Dermis blood vessel endothelial cell (primary cell): ENCODE measurements at places on chromosomes 6 and 20. TPM values are rescaled to one million over a fixed set of nuclear protein-coding genes. Genes with fewer than 3 reads are reported as not detected.

The CALHM5 gene
- total RNA-seq, result 2.5 and 3.4 TPM in 2 replicates

The LTB gene
- total RNA-seq, result 3.4 and 30.5 TPM in 2 replicates

The NKX2-4 gene
- total RNA-seq, result not detected in 2 replicates

The RNF39 gene
- total RNA-seq, result 0.05 TPM in 1 of 2 replicates, not detected in the other

The PNLDC1 gene
- 0.51 TPM in 1 of 2 replicates, not detected in the other for total RNA-seq

The MBOAT1 gene
- 15.3 and 22.0 TPM in 2 replicates for total RNA-seq

The GCLC gene
- 30.1 and 33.4 TPM in 2 replicates for total RNA-seq

The RBL1 gene
- total RNA-seq, result 12.8 and 17.7 TPM in 2 replicates

The MEA1 gene
- 33.6 and 52.9 TPM in 2 replicates for total RNA-seq

DNA sequence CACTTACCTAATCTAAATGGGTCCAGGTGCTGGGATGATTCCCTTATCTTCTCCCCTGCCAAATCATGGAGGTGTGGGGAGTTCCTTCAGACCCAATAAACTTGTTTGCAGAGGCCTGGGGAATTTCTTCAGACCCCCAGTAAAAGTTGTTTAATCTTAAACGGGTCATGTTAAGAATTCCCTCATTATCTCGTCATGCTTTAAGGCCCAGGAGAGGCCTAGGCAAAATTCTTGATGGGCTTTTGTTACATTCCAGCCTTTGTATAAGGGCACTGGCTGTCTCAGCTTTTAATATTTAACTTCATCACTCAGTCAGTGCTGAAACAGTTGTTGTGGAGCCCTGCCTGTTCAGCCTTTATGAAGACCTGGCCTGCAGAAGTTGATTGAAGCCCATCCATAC, 11.0 kb upstream of the SLC35B3 start:
- DNase-seq, result no peak

GRCh38 chr6:35626401-35626800, 62.3 kb downstream of the FKBP5 start:
- DNase-seq, result no peak

GRCh38 chr6:125587666-125588632, 161.5 kb upstream of the HEY2 start:
- DNase-seq, result peak; percentile 88

GRCh38 chr6:107853230-107853629, 29.1 kb upstream of the SCML4 start:
- DNase-seq, result no peak

DNA sequence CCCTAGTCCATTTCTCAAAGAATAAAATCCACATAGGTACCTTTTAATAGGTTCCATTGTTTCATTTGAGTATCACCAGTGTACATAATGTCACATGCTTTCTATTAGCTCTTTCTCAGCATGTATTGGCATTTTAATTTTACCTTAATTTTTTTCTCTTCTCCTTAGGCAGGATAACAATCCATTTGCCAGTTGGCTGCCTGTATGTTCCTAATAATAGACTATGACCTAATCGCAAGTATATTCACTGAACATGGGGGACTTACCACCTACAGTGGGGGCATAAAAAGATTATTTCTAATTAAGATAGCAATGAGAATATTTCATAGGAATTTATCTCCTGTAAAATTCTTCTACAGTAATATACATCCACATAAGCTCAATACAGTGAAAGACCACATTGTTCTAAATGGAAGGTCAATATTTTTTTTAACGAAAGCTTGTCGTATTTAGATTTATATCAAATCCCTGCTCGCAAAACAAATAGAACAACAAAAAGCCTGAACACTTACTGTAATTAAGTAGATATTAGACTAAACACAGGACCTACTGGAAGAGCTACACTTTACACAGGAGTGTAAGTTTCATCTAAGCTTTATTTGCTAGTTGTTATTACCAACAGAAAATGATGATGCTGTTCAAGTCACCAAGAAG, 76.4 kb downstream of the OGFRL1 start:
- DNase-seq, result no peak

DNA sequence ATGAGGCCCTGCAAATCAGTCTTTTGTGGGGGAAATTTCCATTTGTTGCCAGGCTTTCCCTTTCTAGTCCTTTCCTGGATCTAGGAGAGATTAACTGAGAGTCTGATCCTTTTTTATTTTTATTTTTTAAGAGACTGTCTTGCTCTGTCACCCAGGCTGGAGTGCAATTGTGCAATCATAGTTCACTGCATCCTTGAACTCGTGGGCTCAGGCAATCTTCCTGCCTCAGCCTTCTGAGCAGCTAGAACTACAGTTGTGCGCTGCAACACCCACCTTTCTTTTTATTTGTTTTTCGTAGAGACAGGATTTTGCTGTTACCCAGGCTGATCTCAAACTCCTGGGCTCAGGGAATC, 22.9 kb downstream of the OR2B2 start:
- DNase-seq, result no peak

- DNase-seq, result peak; percentile 28
These were observed 39.2 kb downstream of the MMUT start for GRCh38 chr6:49423817-49424216.

GRCh38 chr6:117938311-117938995, 31.4 kb downstream of the SLC35F1 start:
- no peak for DNase-seq

DNA sequence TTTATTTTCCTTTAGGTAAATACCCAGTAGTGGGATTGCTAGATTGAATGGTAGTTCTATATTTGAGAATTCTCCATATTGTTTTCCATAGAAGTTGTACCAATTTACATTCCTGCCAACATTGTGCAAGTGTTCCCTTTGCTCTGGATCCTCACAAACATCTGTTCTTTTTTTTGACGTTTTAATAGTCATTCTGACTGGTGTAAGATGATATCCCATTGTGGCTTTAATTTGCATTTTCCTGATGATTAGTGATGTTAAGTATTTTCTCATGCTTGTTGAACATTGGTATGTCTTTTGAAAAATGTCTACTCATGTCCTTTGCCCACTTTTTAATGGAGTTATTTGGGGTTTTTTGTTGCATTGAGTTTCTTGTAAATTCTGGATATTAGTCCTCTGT, 85.6 kb downstream of the UBE3D start:
- no peak for DNase-seq

DNA sequence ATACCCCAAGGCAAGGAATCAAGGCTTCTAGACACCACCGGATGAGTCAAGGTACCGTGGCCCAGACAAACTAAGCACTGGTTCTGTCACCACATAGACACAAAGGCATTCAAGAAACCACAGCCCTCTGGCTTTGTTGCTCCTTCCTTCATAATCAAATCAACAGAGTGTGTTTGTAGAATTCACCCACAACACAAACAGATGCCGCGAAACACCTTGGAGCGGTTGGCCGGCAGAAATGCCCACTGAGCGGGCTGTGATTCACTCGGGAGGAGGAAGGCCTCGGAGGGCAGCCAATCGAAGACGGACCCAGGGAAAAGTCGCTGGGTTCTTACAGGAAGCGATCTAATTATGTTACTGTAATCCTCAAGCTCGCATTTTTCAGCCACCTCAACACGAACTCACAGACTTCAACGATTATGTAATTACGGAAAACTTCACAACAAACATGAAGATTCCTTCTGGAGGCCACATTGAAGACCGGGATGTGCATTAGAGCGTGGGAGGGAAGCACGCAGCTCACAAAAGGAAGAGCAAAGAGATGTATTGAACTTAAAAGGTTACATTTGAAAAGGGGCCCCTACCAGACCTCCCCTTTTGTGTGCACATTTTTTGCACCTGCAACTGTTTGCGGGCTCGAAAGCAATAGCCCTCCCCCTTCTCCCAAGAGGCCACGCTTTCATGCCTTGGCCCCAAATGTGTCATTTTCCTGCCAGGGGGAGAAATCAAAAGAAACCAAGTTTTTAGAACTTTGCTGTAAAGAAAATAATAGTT, 184.7 kb upstream of the PREP start:
- no peak for DNase-seq

DNA sequence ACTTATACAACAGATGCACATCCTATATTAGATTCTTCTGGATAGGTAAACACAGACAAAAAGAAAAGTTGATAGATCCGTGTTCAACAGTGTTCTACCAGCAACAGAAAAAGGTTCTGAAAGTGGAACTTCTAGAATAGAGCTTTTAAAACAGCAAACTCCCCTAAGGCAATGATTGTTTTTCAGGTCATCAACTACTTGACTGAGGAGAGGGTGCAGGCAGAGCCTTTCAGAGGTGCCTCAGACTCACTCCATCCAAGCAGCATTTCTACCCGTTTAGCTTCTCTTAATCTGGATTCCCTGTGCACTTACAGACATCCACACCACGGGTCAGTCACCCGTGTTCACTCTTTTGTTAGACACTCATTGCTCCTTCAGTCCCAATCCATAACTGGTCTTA, 28.9 kb downstream of the FYN start:
- no peak for DNase-seq

DNA sequence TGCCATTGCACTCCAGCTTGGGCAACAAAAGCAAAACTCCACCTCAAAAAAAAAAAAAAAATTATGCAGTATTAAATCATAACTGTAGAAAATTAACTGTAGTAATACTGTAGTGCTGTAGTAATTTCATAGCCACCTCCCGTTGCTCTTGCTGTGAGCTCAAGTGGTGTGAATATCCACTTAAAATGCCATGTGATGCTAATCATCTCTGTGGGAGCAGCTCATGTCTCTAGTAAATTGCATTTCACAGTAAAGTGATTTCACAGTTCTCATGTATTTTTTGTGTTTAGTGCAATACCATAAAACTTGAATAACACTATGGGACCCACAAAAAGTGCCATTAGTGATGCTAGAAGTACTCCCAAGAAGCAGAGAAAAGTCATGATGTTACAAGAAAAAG, 14.4 kb upstream of the FAM217A start:
- no peak for DNase-seq

DNA sequence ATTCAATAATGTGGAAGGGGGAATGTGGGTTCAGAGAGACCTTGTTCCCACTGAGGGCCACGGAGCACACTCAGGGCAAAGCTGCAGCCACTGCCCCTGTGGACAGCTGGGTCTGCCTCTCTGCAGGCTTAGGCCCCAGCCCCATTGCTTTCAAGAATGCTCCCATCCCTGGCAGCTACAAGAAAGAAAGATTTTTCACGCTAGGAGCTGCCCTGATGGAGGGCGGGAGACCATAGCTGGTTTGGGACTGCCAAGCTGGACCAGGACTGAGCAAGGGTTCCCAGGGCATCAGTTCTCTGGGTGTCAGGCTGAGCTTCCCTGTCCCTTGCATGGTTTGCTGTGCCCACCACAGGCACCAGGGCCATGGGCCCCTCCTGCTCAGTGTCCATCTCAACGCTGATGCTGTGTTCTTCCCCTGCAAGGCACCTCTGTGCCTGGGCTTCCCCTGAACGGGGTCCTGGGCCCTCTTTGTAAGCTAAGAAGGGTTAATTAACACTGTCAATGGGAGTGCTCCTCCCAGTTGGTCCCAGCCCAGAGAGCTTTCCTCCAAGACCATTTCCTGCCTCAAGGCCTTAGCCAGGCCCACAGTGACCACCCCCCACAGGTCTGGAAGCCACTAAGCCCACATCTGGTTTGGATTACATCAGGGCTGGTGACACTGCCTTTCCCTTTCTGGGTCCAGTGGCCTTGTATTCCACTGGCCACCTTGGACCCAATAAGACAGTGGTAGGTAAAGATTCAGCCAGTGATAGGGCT, 8.4 kb downstream of the FOXS1 start:
- DNase-seq, result no peak

GRCh38 chr20:23114018-23114417, 27.9 kb upstream of the CD93 start:
- DNase-seq, result peak; percentile 54

DNA sequence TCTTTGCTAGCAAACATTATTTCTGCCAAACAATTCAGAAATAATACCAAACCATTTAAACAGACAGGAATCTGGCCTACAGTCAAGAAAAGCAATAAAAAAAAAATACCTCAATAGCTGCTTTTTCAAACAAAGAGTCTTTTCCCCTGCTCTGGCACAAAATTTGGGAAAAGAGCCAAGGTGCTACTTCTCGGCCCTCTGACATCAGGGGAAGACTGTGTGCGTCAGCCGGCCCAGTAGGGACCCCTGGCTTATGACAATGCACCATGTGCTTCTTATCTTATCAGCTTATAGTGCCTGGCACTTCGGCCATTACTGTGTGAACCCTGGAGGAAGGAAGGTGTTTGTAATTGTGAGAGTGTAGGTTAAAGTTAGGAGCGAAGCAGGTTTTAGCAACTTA, 89.4 kb downstream of the PDE10A start:
- DNase-seq, result peak; percentile 98

DNA sequence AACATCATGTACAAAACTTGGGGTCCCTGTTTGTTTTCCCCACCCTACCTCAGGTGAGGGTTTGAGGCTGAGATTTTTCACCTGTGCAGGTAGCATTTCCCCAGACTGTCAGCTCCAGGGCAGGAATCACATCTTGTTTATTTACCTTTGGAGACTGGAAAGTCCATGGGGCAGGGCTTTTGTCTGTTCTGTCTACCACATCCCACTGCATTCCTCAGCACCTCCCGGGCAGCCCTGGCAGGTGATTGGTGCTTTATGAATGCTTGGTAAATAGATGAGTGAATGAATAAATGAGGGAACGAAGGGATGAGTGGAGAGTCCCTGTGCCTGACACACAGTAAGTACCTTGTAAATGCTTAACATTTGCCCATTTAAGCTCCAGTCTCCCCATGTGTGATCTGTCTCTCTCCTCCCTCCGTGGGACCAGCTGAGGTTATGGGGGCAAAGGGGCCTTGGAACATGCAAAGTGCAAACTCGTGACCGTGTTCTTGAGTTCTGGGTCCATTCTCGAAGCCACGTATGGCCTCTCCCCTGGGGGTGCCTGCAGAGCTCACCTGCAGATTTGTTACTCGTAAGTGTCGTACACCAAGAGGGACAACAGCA, 69.7 kb upstream of the PMEPA1 start:
- no peak for DNase-seq

DNA sequence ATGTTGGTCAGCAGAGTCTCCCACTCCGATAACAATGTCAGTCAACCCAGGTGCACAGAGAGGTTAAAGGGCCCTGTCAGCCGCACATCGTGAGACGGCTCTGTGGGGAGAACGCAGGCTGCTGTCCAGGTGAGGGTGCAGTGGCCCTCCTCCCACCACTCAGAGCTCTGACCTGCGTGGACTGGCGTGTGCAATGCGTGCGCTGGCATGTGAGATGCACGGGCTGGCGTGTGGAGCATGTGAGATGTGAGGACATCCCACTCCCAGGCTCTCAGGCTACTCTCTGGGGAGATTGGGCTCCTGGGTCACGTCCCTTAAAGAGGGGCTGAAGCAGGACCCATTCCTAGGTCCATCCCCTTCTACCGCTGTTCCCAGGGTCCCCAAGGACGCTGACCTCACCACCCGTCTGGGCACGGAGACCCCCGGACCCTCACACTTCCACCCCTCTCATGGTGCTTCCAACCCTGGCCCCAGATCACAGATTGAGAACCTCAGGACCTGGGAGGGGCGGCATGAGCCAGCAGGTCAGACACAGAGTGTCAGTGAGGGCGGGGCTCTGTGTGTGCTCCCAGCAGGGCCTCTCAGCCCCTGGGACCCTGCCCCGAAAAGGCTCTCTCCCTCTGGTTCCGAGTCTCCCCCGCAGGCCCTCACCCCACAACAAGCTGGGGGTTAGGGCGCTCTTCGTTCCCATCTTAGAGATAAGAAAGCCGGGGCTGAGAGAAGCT, 8.6 kb upstream of the FRMD1 start:
- no peak for DNase-seq

GRCh38 chr6:29424575-29424974, 9.8 kb downstream of the OR12D1 start:
- DNase-seq, result no peak

- DNase-seq, result no peak
These were observed 7.4 kb upstream of the ADTRP start for GRCh38 chr6:11785774-11786579.
